Activated CD8-positive, alpha-beta T cell treated with anti-CD3 and anti-CD28 coated beads, Interleukin-2, amount 10 ng/mL, durations not matched to agents 7 days and 5 days (primary cell): ENCODE measurements at places on chromosomes 16 and 17.

DNA sequence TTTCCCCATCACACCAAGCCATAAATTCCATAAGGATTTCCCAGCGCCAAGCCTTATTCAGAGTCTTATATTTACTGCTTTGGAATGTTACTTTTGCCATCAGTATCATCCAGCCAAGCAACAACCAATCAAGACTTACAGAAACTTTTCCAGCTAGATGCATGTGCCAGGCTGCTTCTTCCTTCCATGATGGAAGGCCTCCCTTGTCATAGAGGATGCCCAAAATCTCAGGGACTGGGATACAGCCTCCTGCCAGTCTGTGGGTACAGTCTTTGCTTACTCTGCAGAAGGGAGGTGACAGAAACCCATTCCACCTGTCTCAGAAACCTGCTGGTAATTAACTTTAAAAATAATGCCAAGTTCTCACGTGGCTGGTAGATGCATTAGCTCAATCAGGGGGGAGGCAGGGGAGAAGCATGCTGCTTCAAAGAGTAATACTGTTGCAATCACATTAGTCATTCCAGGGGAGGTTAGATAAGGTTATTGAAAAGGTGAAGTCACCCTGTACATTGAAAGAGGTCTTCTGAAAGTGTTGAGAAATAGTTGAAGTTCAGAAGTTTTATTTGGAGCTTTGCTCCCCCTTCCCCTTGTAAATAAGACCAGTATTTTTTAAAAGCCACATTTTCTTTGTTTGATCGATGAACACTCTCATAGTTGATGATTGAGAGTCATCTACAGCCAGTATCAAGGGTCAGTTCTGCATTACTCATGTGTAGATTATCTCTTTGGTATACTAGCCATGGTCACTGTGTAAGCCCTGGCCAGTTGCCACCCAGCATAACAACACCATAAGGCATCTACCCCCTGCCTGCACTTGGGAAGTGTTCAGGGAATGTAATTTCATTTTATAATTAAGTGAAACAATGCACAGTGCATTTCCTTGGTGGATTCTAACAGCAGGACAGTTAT lies 22.2 kb downstream of the HLF start:
- DNase-seq: no peak
- H3K27me3 ChIP-seq: peaks cover 13% of the 10 kb centered on the region
- no peaks in the 10 kb centered on the region for H3K36me3 ChIP-seq

DNA sequence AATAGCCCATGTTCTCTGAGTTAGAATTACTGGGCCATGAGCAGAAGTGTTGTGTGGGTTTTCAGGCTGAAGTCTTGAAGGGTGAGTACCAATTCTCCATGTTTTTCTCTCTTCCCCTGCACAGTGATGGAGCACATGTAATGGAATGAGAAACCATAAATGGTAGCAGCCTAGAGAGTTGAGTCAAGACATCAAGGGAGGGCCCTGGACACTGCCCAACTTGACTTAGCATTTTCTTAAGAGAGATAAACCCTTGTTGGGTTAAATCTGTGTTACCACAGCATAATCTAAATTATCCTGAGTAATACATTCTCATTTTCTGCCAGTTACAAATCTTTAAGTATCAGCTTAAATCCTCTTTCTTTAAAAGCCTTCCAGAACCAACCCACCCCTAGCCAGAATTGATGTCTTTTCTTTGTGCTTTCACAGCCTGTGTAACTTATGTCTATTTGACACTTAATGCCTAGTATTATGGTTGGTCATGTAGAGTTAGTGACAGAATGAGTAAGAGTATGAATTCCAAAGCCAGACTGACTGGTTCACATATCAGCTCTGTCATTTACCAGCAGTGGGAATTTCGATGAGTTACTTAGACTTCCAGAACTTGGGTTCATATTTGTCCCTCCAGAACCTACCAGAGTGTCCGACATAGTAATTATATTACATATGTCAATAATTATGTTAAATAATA lies 27.0 kb upstream of the RGS9 start:
- H3K4me1 ChIP-seq: no peaks in the 10 kb centered on the region
- H3K36me3 ChIP-seq: no peaks in the 10 kb centered on the region
- H3K27ac ChIP-seq: no peak overlapping the region
- no peak overlapping the region for H3K4me3 ChIP-seq

- peak; percentile 44 for DNase-seq
- peak overlapping the region; percentile 68 for H3K27ac ChIP-seq
- no peaks in the 10 kb centered on the region for H3K27me3 ChIP-seq
- peak overlapping the region; percentile 22 for H3K4me3 ChIP-seq
- peaks cover 50% of the 10 kb centered on the region for H3K36me3 ChIP-seq
These were observed 36.7 kb downstream of the CMIP start for GRCh38 chr16:81481207-81481821.

- no peak for DNase-seq
- no peak overlapping the region for H3K4me3 ChIP-seq
- peaks cover 37% of the 10 kb centered on the region for H3K4me1 ChIP-seq
- peaks cover 23% of the 10 kb centered on the region for H3K27me3 ChIP-seq
These were observed 19.5 kb downstream of the SOCS3 start for GRCh38 chr17:78340183-78340955.

- H3K36me3 ChIP-seq: peaks cover 59% of the 10 kb centered on the region
- peaks cover 4% of the 10 kb centered on the region for H3K27me3 ChIP-seq
- peaks cover 33% of the 10 kb centered on the region for H3K4me1 ChIP-seq
- peak overlapping the region; percentile 99 for H3K4me3 ChIP-seq
These were observed 8.0 kb upstream of the TSPOAP1 start for GRCh38 chr17:58336456-58337209.

DNA sequence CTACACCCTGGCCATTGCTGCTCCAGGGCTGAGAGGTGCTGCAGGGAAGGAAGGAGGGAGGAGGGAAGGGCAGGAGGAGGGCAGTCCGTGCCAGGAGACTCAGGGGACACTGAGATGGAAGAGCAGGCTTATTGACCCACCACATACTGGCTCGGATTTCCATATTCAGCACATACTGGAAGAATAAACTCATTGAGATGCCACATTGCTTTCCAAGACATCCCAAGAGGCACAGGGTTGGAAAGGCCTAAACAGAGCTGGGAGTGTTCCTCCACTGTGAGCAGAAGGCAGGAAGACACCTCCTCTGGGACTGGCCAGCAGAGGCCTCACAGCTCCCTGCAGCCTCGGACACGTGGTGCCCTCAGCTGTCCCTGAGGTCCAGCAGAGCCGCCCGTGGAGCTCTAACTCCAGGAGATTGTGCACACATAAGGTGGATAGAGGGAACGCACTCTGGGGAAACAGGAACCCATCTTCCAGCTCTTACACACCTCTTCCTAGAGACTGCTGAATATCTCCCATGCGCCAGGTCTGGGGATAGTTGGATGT lies 17.4 kb downstream of the CCDC182 start:
- peaks cover 6% of the 10 kb centered on the region for H3K4me1 ChIP-seq
- H3K4me3 ChIP-seq: no peak overlapping the region
- no peaks in the 10 kb centered on the region for H3K36me3 ChIP-seq
- DNase-seq: no peak
- H3K27ac ChIP-seq: no peak overlapping the region

DNA sequence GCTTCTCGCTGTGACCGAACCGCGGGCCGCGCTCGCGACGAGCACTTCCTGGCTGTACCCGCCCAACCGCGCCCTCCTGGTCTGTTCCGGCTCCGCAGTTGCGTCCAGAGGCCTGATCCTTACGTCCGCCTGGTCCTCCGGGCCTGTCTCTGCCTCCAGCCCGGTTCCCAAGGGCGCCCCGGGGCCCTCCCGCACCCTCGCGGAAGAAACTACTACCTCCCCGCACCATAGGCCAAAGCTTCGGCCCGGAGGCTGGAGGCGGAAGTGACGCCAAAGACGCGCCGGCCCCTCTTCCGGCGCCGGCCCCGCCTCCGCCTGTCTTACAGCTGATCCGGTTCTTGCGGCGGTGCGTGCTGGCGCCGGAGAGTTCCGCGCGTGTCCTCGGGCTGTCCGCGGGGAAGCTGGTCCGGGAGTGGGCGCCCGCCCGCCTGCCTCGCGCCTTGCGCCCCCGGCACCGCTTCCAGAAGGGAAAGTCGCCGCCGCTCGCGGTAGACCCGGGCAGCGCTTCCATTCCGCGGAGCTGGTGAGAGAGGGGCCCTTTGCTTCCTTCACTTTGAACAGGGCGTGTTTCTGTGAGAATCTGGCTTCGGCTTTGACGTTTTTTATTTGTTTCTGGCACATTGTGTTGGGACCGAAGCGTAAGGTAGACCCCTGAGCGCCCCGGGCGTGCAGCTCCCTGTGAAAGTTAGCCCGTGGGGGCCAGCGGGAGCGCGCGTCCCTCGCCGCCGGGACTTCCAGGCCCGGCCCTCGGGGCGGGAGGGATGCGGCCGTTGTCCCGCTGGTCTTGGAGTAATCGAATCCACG lies at the start of gene ZNF778:
TSS of gene ZNF778 (plus strand) at position 316 of the 804 bp plus-strand sequence. CDS start 3,425 bp downstream, outside the sequence.
- H3K4me3 ChIP-seq: peak within 1 kb of the TSS; percentile 84
- peak within 1 kb of the TSS; percentile 79 for H3K27ac ChIP-seq
- H3K27me3 ChIP-seq: no peaks in the 10 kb centered on the region
- DNase-seq: peak; percentile 87

DNA sequence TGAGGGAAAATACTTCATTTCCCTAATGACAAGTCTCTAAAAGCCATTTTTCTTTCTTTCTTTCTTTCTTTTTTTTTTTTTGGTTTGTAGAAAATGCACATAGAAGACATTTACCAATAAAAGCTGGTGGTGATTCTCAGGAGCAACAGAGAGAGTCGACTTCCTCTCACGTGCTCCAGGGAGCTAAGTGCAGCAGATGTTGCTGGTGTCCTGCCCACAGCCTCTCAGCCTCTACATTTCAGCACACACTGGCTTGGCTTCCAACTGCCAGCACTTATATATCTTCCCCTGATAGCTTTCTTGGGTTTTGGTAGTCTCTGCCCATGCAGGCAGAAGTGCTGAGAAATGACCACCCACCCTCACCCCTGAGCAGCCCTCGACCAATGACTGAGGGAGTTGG lies 58.4 kb upstream of the MARCHF10 start:
- H3K27me3 ChIP-seq: peaks cover 12% of the 10 kb centered on the region
- DNase-seq: no peak
- no peaks in the 10 kb centered on the region for H3K4me1 ChIP-seq
- H3K4me3 ChIP-seq: no peak overlapping the region
- no peaks in the 10 kb centered on the region for H3K36me3 ChIP-seq
